A549 treated with Mapracorat at 1 μM for 4 hours (cell line): ENCODE measurements at places on chromosomes 7 and 10. TPM values are rescaled to one million over a fixed set of nuclear protein-coding genes. Genes with fewer than 3 reads are reported as not detected.

MYL7 gene
- not detected in 5 replicates for total RNA-seq

PTN gene
- not detected in 5 replicates for total RNA-seq

PKD2L1 gene
- total RNA-seq = 0.06 to 0.21 TPM (median 0.09 TPM) in 5 replicates

CLCN1 gene
- 0.05 to 0.37 TPM in 2 of 5 replicates, not detected in the others for total RNA-seq

TAS2R3 gene
- not detected in 5 replicates for total RNA-seq

GPR85 gene
- total RNA-seq = not detected in 5 replicates

WNT8B gene
- total RNA-seq = 0.06 TPM in 1 of 5 replicates, not detected in the others

FOXI2 gene
- total RNA-seq = not detected in 5 replicates

AKR1C4 gene
- 0.15 to 0.25 TPM (median 0.21 TPM) in 4 of 5 replicates, not detected in the other for total RNA-seq

SSC4D gene
- total RNA-seq = 0.73 to 1.5 TPM (median 0.89 TPM) in 5 replicates

CNTNAP2 gene
- total RNA-seq = 0.03 to 0.04 TPM in 2 of 5 replicates, not detected in the others

SP4 gene
- total RNA-seq = 0.83 to 1.4 TPM (median 0.94 TPM) in 5 replicates

GPRIN2 gene
- total RNA-seq = 25.5 to 44.5 TPM (median 40.5 TPM) in 5 replicates

TBXAS1 gene
- 12.5 to 15.0 TPM (median 14.7 TPM) in 5 replicates for total RNA-seq

SOSTDC1 gene
- not detected in 5 replicates for total RNA-seq

TUBAL3 gene
- total RNA-seq = 0.26 to 0.49 TPM (median 0.30 TPM) in 4 of 5 replicates, not detected in the other

TMEM72 gene
- total RNA-seq = not detected in 5 replicates

C7orf33 gene
- not detected in 5 replicates for total RNA-seq

CCDC3 gene
- total RNA-seq = 0.98 to 1.4 TPM (median 1.3 TPM) in 5 replicates

EPO gene
- 0.10 to 0.12 TPM in 2 of 5 replicates, not detected in the others for total RNA-seq

GNGT1 gene
- total RNA-seq = not detected in 5 replicates

GSTO2 gene
- total RNA-seq = 1.3 to 2.5 TPM (median 2.3 TPM) in 5 replicates

FGFBP3 gene
- 2.2 to 3.1 TPM (median 2.4 TPM) in 5 replicates for total RNA-seq

NEBL gene
- total RNA-seq = 6.6 to 10.1 TPM (median 9.1 TPM) in 5 replicates

GPR37 gene
- 0.54 to 0.74 TPM (median 0.59 TPM) in 5 replicates for total RNA-seq

CYP3A4 gene
- total RNA-seq = 0.09 to 0.10 TPM in 2 of 5 replicates, not detected in the others

CALHM3 gene
- 0.17 to 0.53 TPM (median 0.30 TPM) in 5 replicates for total RNA-seq

SCIN gene
- total RNA-seq = 0.26 to 0.53 TPM (median 0.32 TPM) in 5 replicates

PSMC2 gene
- total RNA-seq = 151 to 196 TPM (median 154 TPM) in 5 replicates

ANKRD26 gene
- total RNA-seq = 2.1 to 3.0 TPM (median 2.8 TPM) in 5 replicates

GTPBP10 gene
- 24.3 to 29.7 TPM (median 26.6 TPM) in 5 replicates for total RNA-seq

HOXA10 gene
- 6.8 to 7.8 TPM (median 7.7 TPM) in 5 replicates for total RNA-seq

GPAM gene
- total RNA-seq = 5.5 to 6.9 TPM (median 6.5 TPM) in 5 replicates

ZNF736 gene
- not detected in 5 replicates for total RNA-seq

FKBP9 gene
- 78.2 to 120 TPM (median 87.7 TPM) in 5 replicates for total RNA-seq

CCZ1 gene
- total RNA-seq = 74.4 to 88.0 TPM (median 80.9 TPM) in 5 replicates

COL28A1 gene
- 0.45 to 0.98 TPM (median 0.65 TPM) in 5 replicates for total RNA-seq

CALCR gene
- total RNA-seq = not detected in 5 replicates

SFRP4 gene
- 3.2 to 5.3 TPM (median 3.7 TPM) in 5 replicates for total RNA-seq

ACSL5 gene
- 0.13 to 0.27 TPM (median 0.19 TPM) in 5 replicates for total RNA-seq

STN1 gene
- total RNA-seq = 18.1 to 22.4 TPM (median 21.0 TPM) in 5 replicates

HGF gene
- 0.02 TPM in 1 of 5 replicates, not detected in the others for total RNA-seq

ELN gene
- 0.05 to 0.10 TPM (median 0.06 TPM) in 3 of 5 replicates, not detected in the others for total RNA-seq

MYH16 gene
- total RNA-seq = 0.23 to 0.57 TPM (median 0.36 TPM) in 5 replicates

XRCC2 gene
- 3.5 to 4.9 TPM (median 4.7 TPM) in 5 replicates for total RNA-seq

ANLN gene
- 57.6 to 75.7 TPM (median 70.8 TPM) in 5 replicates for total RNA-seq

CACNB2 gene
- not detected in 5 replicates for total RNA-seq

PRSS2 gene
- total RNA-seq = not detected in 5 replicates

ACTR3C gene
- 0.02 to 0.22 TPM in 2 of 5 replicates, not detected in the others for total RNA-seq

DGKB gene
- not detected in 5 replicates for total RNA-seq

FAM241B gene
- 15.9 to 17.9 TPM (median 17.7 TPM) in 5 replicates for total RNA-seq

ADARB2 gene
- total RNA-seq = 0.08 TPM in 1 of 5 replicates, not detected in the others

AKR1C3 gene
- total RNA-seq = 1,118 to 1,294 TPM (median 1,186 TPM) in 5 replicates

INMT gene
- total RNA-seq = not detected in 5 replicates

LRRC17 gene
- 0.08 to 0.18 TPM (median 0.14 TPM) in 4 of 5 replicates, not detected in the other for total RNA-seq

ENKUR gene
- 0.19 to 0.41 TPM (median 0.35 TPM) in 5 replicates for total RNA-seq
